ENCODE measurements at places on chromosomes 6 and 20. TPM values are rescaled to one million over a fixed set of nuclear protein-coding genes. Genes with fewer than 3 reads are reported as not detected.

GRCh38 chr20:24487648-24488047 is 18.2 kb downstream of the SYNDIG1 start:
- no peak for DNase-seq

DNA sequence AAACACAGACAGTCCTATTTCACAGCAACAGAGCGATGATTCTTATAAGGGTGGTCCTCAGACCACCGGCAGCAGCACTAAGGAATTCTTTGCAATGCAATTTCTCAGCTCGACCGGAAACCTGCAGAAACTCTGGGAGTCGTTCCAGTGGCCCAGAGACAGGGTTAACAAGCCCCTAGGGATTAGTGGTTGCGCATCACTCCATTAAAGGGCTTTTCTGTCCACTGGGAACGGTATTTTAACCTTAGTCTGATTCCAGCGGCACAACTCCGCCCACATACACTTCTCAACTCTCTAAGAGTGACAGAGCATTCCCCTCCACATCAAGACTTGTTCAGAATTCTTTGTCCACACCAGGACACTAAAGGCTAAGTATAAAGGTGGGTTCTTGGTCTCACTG is 341.5 kb downstream of the TFAP2A start:
- no peak for DNase-seq

- DNase-seq: no peak
These were observed 271.6 kb downstream of the FARS2 start for GRCh38 chr6:5532941-5533340.

DNA sequence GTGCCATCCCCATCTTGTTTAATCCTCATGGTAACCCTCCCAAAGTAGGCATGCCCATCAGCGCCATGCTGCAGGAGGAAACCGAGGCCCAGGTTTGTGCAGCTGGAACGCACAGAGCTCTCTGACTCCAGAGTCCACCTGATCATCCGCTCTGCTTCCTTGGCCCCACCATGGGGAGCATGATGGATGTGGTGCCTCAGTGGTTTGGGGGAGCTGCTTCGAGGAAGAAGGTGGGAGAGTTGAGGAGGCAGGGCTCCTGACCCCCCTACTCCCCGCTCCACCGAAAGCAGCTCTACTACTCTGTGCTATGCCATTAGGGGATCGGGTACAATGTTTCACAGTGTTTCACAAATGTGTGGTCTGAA is 52.2 kb downstream of the TGM2 start:
- DNase-seq: no peak

GRCh38 chr20:36018208-36018988 is 50.0 kb downstream of the CNBD2 start:
- no peak for DNase-seq

DNA sequence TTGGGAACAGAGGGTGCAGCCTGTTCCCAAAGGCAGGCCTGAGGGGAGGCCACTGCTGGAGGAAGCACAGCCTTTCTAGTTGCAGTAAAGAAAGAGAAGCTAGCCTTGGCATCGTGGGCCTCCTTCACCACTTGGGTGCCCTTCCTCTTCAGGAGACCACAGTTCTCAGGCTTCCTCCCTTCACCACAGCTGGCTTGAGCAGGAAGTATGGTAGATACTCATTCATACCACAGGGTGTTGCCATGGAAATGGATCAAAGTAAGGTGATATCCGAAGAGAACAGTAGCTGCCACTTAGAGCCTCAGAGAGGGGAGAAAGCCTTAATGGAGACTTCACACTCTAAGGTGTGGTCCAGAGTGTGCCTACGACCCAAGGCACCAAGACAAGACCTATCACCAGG is 120.4 kb upstream of the RIPOR2 start:
- no peak for DNase-seq

DNA sequence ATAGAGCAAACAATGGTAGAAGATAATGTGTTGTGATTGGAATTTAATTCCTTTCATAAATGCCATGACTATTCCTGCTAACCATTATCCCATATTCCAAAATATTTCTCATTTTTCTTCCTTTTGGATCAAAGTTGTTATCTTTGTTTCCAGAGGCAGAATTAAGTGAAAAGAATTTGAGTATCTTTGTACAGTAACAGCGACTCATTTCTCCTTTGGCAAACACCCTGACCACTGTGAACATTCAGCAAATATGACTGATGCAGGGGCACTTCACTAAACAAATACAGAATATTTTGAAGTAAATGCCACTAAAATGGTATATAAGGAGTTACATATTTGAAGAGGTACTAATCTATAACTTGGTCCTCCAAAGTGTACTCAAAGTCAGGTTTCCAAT is 105.0 kb upstream of the LAMP5 start:
- DNase-seq: no peak

DNA sequence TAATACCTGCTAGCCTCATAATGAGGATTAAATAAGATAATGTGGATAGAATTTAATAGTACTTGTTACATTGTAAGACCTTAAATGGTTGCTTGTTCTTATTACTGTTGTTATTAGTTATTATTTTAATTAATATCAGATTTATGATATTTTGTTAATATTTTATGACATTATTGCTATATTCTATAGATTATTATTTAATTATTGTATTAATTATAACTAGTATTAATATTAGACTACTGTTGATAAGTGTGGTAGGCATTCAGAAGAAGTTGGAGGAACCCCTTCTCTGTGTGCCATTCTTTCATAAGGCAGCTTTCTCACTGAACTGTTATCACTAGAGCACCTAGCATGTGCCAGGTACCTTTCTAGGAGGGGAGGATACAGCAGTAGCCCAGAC is 2.6 kb upstream of the NEDD9 start:
- DNase-seq: no peak

- peak; percentile 40 for DNase-seq
These were observed 21.7 kb downstream of the CST7 start for GRCh38 chr20:24970754-24971153.

- peak; percentile 73 for DNase-seq
These were observed 124.6 kb upstream of the BTN3A2 start for GRCh38 chr6:26240157-26241032.

DNA sequence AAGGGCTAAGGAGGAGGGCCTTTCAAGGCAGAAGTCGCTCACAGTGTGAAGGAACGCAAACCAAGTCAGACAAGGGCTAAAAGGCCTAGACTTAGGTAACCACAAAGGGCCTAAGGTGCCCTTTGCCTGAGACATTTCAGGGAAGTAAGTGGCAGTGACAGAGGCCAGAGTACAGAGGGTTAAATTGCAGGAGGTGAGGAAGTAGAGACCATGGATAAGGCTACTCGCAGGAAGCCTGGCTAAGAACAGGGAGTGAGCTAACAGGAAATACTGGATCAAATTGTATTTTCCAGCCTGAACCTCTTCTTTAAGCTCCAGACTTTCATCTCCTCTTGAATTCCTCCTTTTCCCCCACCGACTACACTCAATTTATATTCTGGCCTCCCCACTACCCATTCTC is 16.6 kb downstream of the ZHX3 start:
- DNase-seq: no peak

DNA sequence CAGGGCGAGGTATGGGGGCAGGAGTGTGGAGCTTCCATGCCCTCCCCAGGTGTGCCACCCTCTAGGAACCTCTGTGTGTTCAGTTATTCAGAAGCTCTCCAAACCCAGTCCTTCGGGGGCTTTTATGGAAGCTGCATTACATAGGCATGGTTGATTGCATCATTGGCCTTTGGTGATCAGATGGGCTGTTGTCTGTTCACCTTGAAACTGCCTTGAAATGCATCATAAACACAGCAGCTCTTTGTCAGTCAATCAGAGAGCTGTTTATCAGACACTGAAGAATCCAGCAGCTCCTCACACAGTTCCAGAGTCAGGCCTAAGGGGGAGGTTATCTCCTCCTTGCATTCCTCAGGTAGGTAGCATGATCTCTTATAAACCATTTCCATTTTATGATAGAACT is 62.4 kb downstream of the E2F3 start:
- no peak for DNase-seq

GRCh38 chr20:51758978-51759544 is 9.1 kb downstream of the ATP9A start:
- DNase-seq: peak; percentile 69

- DNase-seq: no peak
These were observed 32.8 kb downstream of the LAMA4 start for GRCh38 chr6:112221561-112221960.

GRCh38 chr6:75244063-75244584 is 523 bp upstream of the COX7A2 start:
- DNase-seq: no peak

- no peak for DNase-seq
These were observed 24.6 kb downstream of the HBS1L start for GRCh38 chr6:135030056-135030473.

GRCh38 chr20:58717278-58718091 is 24.9 kb downstream of the NPEPL1 start:
- peak; percentile 48 for DNase-seq

- no peak for DNase-seq
These were observed 15.7 kb downstream of the NKX2-2 start for GRCh38 chr20:21498195-21498594.

DNA sequence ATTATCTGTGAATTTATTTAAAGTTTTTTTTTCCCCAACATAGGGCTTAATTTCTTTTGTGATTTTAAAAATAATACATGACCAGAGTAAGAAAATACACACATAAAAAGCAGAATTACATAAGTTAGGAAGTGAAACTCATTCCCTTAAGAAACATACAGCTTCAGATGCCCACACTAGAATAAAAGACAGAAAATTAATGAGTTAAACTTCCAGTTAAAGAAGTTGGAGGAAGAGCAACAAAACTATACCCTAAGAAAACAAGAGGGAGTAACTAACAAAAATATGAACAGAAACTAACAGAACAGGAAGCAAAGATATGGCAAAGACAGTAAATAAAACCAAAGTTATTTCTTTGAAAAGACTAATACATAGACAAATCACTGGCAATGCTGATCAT is 107.6 kb upstream of the CEP85L start:
- no peak for DNase-seq

- no peak for DNase-seq
These were observed 17.6 kb upstream of the HLA-F start for GRCh38 chr6:29705389-29706231.

- DNase-seq: no peak
These were observed 39.7 kb downstream of the SLC35D3 start for GRCh38 chr6:136961848-136962247.

DNA sequence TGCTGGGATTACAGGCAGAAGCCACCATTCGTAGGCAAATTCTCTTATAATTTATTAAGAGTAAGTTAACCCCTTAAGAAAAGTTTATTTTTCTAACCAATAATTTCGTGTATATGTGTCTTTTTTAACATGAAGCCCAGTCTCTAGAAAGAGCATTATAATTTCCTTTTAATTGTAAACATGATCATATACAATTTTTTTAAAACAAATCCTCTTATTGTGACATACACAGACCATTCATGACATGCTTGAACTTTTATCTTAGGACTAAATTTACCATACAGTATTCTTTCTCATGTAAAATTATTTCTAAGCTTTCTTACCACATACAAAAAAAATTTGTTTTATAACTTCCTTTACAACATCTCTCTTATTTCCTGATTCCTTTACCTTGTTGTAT is 6.7 kb downstream of the ACOT13 start:
- no peak for DNase-seq

- no peak for DNase-seq
These were observed 417 bp downstream of the VAPB start for GRCh38 chr20:58389324-58389967.

GRCh38 chr20:1983301-1983700 is 10.6 kb downstream of the PDYN start:
- no peak for DNase-seq

GPSM3 gene
- total RNA-seq: 4.8 TPM

ARMH2 gene
- total RNA-seq: not detected

TCF15 gene
- total RNA-seq: 0.76 TPM

CD164 gene
- total RNA-seq: 126 TPM

CLVS2 gene
- total RNA-seq: 0.48 TPM

SLC22A16 gene
- not detected for total RNA-seq

MMP24 gene
- total RNA-seq: 0.44 TPM

KAT14 gene
- 13.2 TPM for total RNA-seq

LPA gene
- total RNA-seq: not detected

ZC2HC1B gene
- total RNA-seq: not detected

CDH4 gene
- total RNA-seq: 2.2 TPM

KIF25 gene
- not detected for total RNA-seq

TTLL9 gene
- 0.68 TPM for total RNA-seq

GFRA4 gene
- not detected for total RNA-seq

FLRT3 gene
- total RNA-seq: 22.1 TPM

TCFL5 gene
- total RNA-seq: 15.4 TPM

Measured in suprapubic skin (tissue), 4 donors.